Tongue (tissue), 3 donors: ENCODE measurements at places on chromosomes 4 and X.

DNA sequence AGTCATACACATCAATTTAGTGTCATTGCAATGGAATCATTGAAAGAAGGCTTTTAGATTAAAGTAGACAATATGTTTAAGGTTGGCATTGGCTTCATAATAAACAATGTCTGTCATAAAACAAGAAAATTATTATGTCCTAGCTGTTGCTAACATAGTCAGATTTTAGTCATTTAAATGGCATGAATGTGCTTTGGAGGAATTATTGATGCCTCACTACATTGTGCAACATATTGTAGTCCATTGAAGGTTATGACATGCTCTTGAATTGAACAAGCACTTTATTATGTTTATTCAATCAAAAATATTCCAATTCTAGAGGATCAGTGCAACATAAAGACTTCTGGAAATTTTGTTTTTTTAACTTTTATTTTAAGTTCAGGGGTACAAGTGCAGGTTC is 489.8 kb upstream of the AMOT start:
- DNase-seq = no peak

- DNase-seq = no peak
These were observed 123.5 kb upstream of the BMPR1B start for GRCh38 chr4:94634271-94634670.

DNA sequence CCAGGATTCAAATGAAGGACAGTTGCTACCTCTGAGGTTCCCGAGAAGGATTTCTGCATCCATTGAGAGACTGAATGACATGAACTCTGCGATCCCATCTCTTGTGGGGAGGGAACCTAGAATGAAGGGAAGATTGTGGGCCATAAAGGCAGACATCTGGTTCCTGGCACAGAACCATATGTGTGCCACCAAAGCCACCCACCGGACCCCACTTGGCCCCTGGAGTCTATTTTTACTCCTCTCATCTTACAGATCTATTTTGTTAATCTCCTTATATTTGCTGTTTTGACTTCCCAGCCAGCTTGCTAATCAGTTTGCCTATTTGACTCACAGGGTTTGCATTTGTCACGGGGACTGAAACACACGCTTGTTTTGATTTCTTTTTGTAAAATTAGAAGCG is 7.3 kb downstream of the SOD3 start:
- no peak for DNase-seq

DNA sequence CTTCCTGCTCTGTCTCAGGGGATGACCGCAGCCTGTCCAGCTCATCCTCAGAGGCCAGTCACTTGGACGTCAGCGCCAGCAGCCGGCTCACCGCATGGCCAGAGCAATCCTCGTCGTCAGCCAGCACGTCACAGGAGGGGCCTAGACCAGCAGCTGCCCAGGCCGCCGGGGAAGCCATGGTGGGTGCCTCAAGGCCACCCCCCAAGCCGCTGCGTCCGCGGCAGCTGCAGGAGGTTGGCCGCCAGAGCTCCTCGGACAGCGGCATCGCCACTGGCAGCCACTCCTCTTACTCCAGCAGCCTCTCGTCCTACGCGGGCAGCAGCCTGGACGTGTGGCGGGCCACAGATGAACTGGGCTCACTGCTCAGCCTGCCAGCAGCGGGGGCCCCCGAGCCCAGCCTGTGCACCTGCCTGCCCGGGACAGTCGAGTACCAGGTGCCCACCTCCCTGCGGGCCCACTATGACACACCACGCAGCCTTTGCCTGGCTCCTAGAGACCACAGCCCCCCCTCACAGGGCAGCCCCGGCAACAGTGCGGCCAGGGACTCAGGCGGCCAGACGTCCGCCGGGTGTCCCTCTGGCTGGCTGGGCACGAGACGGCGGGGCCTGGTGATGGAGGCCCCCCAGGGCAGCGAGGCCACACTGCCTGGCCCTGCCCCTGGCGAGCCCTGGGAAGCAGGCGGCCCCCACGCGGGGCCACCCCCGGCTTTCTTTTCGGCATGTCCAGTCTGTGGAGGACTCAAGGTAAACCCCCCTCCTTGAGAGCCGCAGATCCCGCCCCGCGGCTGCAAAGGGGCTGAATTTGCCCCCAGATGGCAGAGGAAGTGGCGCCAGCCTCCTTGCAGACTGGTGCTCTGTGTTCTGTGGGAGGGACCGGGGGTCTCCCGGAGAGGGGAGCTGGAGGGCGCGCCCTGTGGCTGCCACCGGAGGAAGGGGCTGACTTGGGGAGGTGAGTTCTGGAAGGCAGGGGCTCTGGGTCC is 29.9 kb downstream of the DOK7 start:
- peak; percentile 50 for DNase-seq

GRCh38 chrX:9611436-9612145 is 146.7 kb downstream of the TBL1X start:
- peak; percentile 10 for DNase-seq

- no peak for DNase-seq
These were observed 1.3 kb downstream of the NEUROG2 start for GRCh38 chr4:112514647-112515197.

DNA sequence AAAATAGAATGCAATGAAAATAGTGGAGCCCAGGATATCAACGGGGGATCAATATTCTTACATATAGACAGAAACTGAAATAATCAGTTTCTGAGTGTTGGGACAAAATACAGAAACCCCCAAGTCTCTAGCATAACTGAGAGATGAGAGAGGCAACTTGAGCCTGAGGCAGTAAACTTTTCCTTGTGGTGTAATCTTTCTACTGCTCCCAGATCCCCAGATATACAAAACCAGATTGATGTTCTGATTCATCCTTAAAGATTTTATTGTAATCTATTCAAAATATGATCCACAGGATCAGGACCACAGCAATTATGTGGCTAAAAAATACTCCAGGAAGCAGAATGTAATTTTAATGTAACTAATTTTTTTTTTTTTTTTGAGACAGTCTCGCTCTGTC is 2282.6 kb downstream of the ARAP2 start:
- DNase-seq = no peak

GRCh38 chr4:52036886-52037530 is 1.1 kb downstream of the SGCB start:
- DNase-seq = peak; percentile 47

DNA sequence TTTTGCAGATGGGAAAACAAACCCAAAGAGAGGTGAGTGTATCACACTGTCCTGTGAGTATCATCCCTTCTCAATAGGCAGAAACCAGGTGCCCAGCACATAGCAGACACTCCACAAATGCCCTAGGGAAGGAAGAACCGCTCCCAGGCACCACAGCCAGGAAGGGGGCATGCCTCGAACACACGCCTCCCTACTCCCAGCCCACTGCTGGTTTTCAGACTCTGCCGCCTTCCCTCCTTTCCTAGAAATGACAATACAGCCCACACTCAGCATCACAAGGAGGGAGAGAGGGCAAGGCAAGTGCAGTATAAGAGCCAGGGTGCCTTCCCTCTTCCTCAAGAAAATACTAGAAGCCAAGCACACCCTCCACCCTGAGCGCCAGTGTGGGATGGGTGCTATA is 16.2 kb downstream of the JAKMIP1 start:
- no peak for DNase-seq

DNA sequence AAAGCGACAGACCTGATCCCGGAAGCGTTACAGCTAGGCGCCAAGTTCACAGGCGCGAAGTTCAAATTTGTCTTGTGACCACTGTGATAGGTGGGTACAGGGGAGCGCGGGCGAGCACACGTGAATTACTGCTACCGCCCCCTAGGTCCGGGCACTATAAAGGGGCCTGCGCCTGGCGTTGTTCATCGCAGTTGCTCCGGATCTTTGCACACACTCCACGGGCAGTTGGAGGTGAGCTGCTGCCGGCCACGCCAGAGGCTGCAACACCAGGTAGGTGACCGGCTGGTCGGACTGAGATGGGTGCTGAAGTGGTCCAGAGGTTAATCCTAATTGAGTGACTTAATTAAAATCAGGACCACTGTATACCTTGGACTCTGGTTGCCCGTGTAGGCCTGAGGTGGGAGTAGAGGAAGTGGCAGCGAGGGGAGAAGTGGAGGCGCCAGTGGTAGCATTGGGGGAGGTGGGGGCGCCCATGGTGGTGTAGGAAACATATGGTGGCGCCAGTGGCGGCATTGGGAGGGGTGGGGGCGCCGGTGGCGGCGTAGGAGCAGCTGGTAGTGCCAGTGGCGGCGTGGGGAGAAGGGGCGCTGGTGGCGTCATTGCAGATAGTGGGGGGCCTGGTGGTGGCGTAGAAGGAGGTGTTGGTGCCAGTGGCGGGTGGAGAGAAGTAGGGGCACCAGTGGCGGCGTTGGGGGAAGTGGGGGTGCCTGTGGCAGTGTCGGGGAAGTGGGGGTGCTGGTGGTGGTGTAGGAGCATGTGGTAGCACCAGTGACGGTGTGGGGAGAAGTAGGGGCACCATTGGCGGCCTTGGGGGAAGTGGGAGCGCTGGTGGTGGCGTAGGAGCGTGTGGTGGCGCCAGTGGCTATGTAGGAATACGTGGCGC is at the start of gene GCNA:
TSS of gene GCNA (plus strand) at position 185 of the 883 bp plus-strand sequence. CDS start 2,385 bp downstream, outside the sequence.
- no peak for DNase-seq

- DNase-seq = no peak
These were observed 263.4 kb upstream of the NDST4 start for GRCh38 chr4:115376866-115377265.

GRCh38 chr4:20603671-20604313 is 96.5 kb upstream of the PACRGL start:
- no peak for DNase-seq

DNA sequence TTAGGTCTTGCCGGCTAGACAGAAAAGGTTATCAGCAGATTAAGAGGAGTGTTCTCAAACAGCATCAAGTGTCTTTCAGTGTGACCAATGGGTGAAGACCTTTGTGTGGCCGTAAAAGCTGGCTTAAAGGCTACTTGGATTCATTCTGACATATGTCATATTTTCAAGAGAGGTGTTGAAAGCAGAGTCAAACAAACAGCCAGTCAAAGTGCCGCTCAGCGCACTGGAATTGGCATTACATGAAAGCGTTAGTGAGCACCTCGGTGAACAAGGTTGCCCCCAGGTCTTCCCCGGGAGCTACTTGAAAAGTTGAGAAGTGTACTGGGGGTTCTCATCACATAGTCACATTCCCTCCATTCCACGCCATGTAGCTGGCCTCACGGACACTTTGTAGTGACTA is 148.9 kb downstream of the SOX3 start:
- DNase-seq = no peak

DNA sequence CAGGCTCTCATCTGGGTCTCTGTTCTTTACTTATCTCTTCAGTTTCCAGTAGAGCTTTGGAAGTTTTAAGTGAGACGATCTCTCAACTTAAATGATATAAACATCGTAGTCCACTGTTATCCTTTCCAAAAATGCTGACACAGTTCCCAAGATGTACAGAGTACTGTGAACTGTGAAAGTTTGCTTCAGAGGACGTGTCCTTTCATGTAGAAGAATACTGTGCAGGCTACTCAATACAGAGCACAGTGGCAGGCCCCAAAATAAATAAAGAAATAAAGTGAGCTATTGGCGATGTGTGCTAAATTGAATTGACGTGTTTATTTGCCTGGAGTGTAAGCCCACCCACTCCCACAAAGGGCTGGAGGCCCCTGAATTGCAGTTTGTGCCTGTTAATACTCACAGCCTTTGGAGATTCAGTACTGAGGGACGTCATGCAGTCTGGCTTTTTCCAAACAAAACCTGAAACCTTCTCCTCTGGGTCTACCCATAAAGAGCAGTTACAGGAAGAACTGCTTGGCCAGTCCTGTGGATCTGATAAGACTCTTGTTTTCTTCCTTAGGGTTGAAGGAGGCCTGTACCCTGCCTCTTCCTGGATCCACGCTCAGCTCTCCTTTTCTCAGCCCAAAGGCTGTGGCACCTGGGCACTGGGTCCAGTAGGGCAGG is 66.1 kb downstream of the SOWAHB start:
- peak; percentile 75 for DNase-seq

- DNase-seq = no peak
These were observed 1.8 kb downstream of the MAML3 start for GRCh38 chr4:140152013-140152703.

- no peak for DNase-seq
These were observed 94.1 kb downstream of the DRD5 start for GRCh38 chr4:9875516-9875915.

GRCh38 chr4:54793856-54794422 is 136.2 kb downstream of the KIT start:
- DNase-seq = no peak

DNA sequence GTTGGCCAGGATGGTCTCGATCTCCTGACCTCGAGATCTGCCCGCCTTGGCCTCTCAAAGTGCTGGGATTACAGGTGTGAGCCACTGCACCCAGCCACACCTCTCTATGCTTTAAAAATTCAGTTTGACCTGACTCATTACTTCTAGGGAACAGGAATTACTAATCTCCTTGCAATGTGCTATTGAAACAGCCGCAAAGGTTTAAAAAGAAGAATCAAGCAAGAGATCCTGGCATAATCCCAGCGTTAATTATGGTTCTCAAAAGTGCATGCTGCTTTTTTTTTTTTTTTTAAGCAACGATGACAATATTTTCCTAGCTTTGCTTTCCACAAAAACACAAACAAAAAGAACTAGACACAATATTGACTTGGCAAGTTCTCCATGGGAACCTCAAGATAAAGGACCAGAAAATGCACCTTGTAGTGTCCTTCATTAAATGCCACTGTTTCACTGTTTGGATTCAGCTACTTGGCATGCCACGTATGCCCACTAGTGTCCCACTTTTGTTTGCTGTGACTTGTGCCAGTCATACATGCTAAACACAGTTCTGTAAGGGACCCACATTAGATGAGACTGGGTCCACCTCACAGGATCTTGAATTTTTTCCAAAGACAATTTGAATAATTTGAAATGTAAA is 112.6 kb upstream of the PPARGC1A start:
- no peak for DNase-seq

- DNase-seq = no peak
These were observed 163.6 kb downstream of the CEP135 start for GRCh38 chr4:56112377-56112776.

DNA sequence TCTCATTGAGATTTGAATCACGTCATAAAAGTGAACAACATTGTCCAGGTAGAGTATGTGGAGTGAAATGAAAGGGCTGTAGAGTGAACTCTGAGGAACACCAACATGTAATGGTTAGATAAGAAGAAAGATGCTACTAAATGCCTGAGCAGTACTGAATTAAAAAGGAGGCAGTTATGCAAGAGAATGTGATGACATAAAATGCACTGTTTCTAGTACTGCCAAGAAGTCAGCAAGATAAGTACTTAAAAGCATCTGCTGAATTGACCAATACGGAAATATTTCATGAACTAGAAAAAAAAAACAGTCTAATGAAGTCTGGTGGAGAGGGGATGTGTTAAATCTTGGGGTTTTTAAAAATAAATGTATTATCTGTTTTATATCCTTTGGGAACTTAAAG is 583.8 kb upstream of the GALNT7 start:
- no peak for DNase-seq

GRCh38 chr4:176971576-176972115 is 178.9 kb upstream of the VEGFC start:
- no peak for DNase-seq

GRCh38 chrX:19735244-19735643 is 152.2 kb downstream of the SH3KBP1 start:
- DNase-seq = no peak

DNA sequence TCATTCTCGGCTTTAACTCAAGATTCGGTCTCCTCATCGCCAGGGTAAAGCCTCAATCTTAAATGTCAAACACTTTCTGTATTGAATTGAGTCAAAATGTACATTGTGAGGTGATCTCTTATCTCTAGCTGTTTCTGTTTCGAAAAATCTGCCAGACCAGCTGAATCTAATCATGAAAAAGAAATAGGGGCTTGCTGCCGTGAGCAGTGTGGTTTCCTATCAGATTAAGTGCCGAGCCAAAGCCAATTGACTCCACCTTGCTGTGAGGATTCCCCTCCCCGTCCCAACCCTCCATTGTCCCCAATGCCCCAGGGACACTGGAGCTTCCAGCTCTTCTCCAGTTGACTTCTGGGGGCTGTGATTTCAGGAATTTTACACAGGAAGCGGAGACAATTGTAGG is 12.5 kb upstream of the CRLF2 start:
- no peak for DNase-seq
